ENCODE measurements at places on chromosomes 13 and 19. TPM values are rescaled to one million over a fixed set of nuclear protein-coding genes. Genes with fewer than 3 reads are reported as not detected.

GRCh38 chr19:29543381-29543780 lies 17.6 kb downstream of the VSTM2B start:
- no peak for DNase-seq

- DNase-seq, result no peak
Observed at GRCh38 chr19:28075229-28075628, 1137.7 kb downstream of the UQCRFS1 start.

DNA sequence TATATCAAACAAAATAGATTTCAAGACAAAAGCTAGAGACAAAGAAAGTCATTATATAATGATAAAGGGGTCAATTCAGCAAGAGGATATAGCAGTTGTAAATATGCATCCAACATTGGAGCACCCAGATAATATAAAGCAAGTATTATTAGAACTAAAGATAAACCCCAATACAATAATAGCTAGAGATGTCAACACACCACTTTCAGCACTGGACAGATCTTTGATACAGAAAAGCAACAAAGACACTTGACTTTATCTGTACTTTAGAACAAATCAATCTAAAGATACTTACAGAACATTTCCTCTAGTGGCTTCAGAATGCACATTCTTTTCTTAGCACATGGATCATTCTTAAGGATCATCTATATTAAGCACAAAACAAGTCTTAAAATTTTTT lies 59.1 kb upstream of the TEX29 start:
- DNase-seq, result no peak

GRCh38 chr19:12913011-12913561 lies 6.0 kb downstream of the SYCE2 start:
- DNase-seq, result peak; percentile 68

The ZNF878 gene
- 0.31 TPM for total RNA-seq

The RNF17 gene
- not detected for total RNA-seq

DNA sequence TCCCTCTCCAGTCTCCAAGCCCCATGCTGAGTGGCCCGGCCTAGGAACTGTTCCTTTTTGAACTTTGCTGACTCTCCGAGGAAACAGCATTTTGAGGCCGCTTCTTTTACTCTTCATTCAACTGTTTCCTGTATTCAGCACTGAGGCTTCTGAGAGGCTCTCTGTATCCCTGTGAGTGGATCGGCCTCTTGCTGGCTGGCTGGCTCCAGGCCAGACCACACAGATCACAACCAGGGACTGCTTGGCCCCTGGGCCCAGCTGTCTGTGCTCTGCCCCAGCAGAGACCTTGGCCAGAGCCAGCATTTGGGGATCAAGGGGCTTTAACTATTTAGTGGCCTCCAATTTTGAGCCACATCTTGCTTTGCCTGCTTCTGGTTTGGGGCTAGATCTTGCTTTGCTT lies 75.6 kb upstream of the KL start:
- DNase-seq, result no peak

- DNase-seq, result no peak
Observed at GRCh38 chr13:50894012-50894411, 15.6 kb upstream of the RNASEH2B start.

- no peak for DNase-seq
Observed at GRCh38 chr19:10195199-10195519, 406 bp upstream of the DNMT1 start.

- no peak for DNase-seq
Observed at GRCh38 chr13:54029226-54029625, 1000.6 kb downstream of the OLFM4 start.

DNA sequence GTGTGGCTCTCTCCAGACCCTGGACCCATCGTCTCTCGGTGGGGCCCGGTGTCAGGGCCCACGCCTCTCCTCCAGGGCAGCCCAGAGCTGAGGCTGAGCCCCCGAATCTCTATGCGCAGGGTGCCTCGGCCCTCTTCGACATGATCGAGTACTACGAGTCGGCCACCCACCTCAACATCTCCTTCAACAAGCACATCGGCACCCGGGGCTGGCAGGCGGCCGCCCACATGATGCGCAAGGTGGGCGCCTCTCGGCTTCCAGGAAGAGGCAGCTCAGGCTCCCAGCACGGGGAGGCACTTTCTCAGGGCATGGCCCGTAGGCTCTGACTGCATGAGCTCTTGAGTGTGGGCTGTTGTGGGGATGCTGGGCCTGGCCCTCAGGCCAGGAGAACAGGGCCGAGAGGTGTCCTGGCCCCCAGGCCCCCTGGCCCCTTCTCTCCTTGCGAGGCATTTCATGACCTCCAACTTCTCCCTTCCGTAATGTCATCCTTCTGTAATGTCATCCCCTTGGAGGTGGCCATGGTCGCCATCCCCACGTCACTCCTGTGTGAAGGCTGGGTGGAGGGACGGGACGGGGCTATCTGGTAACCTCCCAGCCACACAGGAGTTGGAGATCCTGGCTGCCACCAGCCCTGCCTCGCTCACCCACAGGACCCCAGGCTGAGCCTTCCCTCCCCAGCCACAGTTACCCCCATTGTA lies 19.4 kb downstream of the NKPD1 start:
- peak; percentile 29 for DNase-seq

The CEACAM1 gene
- not detected for total RNA-seq

The FREM2 gene
- 2.7 TPM for total RNA-seq

The ZNF154 gene
- 42.7 TPM for total RNA-seq

GRCh38 chr13:50071379-50071778 lies 56.1 kb downstream of the KCNRG start:
- no peak for DNase-seq

DNA sequence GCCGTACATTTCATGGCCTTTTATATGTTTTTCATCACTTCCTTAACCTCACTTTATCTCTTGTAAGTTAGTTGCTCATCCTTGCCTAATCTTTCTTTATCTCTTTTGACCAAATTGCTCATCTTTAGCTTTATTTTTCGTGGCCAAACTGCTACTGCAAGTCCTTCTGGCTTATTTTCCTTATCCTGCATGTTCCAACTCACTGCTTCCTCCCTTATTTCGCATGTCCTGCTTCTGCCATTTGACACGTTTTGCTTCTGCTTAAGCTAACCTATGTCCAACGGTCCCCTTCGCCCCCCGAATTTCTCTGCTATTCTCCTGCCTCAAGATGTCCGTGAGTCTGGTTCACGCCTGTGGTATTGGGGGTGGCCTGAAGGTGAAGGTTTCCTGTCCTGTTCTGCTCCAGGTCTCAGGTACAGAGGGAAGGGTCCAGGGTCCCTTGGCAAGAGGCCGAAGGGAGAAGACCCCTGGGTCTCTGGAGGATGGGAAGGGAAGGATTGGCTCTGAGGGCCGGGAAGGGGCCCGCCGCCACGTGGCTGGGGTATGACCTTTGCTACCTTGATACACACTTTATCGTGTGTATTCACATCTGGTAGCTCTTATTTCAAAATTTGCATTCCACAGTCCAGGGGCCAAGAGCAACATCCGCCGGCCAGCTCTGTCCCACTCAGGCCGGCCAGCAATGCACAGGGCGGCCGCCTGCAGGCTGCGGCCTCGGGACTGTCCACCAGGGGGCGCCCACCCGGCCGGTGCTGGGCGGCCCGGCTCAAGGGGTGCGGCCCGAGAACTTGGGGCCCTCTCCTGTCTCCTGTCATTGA lies 2.9 kb upstream of the C19orf85 start:
- peak; percentile 32 for DNase-seq

DNA sequence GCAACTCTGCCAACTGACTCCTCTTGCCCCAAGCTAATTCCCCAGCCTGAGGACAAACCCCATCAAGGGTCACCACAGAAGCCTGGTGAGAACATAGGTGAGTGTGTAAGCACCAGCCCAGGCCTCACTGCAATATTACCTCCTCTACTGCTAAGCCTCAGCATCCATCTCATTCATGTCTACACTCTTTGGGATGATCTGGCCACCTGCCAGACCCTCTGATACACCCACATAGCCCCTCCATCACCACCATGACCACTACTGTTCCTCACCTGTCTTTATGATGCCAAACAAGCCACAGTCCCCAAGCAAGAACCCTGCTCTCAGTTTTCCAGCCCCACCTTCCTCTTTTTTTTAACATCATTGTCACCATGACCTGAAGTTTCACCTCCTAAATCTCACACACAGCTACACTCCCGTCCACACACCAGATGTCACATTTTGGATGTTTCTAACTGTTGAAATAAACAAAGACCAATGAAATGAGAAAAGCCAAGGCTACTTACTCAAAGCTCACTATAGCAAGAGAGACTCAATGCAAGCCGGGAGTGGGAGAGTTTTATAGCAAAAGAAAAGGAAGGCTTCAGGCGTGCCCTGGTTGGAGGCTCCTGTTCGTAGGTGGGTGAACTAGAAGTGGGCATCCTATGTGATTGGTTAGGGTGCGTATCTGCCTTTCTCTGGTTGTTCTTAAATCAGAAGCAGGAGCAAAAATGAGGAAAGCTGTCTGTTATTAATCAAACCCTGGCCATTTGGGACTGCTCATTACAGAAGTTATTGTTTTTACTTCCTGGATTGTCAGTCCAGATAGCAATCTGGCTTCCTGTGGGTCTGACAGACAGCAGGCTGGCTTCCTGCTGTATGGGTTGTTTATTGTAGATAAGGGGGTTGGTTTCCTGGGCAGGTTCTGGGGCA lies 2.0 kb downstream of the ZNF792 start:
- DNase-seq, result no peak

The CLDND2 gene
- total RNA-seq, result not detected

The CGB2 gene
- total RNA-seq, result not detected

DNA sequence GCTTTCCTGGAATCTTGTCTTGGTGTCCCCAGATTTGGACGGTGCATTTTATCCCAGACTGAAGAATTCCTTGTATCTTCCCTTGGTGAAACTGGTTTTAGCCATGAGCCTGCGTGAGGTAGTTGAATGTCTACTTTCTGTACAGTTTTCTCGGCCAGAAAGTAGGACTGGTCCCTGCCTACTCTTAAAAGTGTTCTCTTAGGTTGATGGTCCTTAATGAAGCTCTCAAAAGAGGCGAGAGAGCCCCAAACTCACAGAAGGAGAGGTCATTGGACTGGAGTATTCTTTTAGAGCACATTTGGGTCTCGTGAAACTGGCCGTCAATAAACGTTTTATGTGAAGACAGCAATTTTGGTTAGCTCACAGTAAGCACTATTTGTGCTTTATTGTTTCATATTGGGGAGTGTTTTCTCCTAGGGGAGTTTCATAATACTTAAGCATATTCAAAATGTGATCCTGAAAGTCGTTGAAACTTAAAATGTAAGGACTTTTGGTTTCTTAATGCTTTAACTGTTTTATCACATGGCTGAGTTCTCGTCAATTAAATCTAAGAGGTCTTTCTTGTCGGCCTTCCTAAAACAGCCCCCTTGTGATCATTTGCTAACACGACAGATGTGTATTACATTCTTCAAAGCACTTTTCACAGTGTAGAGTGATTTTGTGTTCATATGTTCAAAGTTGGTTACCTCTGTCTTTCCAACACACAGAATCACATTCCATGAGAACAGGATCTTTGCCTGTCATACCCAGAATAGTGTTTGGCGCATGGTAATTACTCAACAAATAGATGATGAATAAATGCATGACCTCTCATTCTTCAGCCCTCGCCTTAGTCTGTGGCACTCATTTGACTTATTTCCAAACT lies 889 bp downstream of the GTF2F2 start:
- no peak for DNase-seq

The DAND5 gene
- not detected for total RNA-seq

- DNase-seq, result no peak
Observed at GRCh38 chr19:4889034-4889815, 13.5 kb downstream of the ARRDC5 start.

DNA sequence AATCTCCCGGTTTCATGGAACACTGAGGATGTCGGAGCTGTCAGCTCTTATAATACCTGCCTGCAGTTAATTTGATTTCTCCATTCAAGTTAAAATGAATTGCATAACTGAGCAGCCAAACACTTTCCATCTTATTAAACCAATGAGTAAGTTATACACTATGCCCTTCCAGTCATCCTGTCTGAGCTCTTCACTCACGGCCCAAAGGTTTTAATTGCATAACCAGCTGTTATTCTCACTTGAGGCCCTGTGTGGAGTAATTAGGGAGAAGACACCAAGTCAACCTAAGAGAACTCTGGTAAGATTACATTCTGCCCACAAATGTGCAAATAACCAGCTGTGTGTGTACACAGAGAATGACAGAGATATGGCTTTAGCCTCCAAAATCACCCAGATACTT lies 303.5 kb downstream of the TBC1D4 start:
- no peak for DNase-seq

DNA sequence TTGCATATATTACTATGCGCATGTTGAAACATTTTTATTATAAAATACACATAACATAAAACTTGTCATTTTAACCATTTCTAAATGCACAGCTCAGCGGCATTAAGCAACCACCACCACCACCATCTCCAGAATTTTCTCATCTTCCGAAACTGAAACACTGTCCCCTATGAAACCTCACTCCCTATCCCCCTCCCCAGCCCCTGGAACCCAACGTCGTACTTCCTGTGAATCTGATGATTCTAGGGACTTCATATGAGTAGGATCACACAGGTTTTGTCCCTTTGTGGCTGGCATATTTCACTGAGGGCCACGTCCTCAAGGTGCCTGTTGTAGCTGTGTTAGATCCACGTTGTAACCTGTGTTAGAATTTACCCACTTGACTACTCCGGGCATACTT lies 716 bp upstream of the MAP2K2 start:
- no peak for DNase-seq

GRCh38 chr13:106473154-106473553 lies 62.3 kb downstream of the EFNB2 start:
- DNase-seq, result no peak

The CD37 gene
- total RNA-seq, result 1.1 TPM

DNA sequence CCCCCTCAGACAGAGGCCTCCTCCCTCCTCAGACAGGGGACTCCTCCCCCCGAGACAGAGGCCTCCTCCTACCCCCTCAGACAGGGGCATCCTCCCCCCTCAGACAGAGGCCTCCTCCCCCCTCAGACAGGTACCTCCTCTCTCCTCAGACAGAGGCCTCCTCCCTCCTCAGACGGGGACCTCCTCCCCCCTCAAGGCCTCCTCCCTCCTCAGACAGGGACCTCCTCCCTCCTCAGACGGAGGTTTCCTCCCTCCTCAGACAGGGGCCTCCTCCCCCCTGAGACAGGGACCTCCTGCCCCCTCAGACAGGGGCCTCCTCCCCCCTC lies 13.9 kb downstream of the C3 start:
- DNase-seq, result no peak

The CPAMD8 gene
- total RNA-seq, result 7.8 TPM

The TNFSF11 gene
- not detected for total RNA-seq

DNA sequence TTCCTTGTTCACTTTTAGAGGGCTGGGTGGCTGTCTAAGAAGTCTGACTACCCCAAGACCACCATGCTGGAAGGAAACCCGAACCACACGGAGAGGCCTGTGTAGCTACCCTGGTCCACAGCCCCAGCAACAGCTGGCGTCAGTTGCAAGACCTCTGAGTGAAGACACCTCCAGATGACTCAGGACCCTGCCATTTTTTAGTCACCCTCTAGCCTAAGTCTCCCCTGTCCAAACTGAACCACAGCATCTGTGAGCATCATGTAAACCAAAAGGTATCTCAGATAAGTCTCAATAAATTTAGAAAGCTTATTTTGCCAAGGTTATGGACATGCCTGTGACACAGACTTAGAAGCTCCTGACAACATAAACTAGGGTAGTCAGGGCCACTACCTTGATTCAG lies 2.2 kb upstream of the SYDE1 start:
- DNase-seq, result no peak

The ZNF253 gene
- 44.3 TPM for total RNA-seq

All from occipital lobe (tissue), 3 donors.